ENCODE measurements at places on chromosomes 13 and 19. TPM values are rescaled to one million over a fixed set of nuclear protein-coding genes. Genes with fewer than 3 reads are reported as not detected.

Gene TSPAN16
- not detected for total RNA-seq

Gene RFC3
- 30.3 TPM for total RNA-seq

Gene AP1M2
- 40.6 TPM for total RNA-seq

Gene DLEU7
- total RNA-seq = not detected

Gene KCTD15
- total RNA-seq = 54.5 TPM

Gene CEACAM6
- 13.8 TPM for total RNA-seq

Gene BEST2
- 3.5 TPM for total RNA-seq

Gene CALR3
- total RNA-seq = not detected

Gene PCP2
- total RNA-seq = not detected

Gene CRX
- not detected for total RNA-seq

Gene C5AR1
- total RNA-seq = 2.5 TPM

Gene PDX1
- 0.04 TPM for total RNA-seq

Gene FGF22
- 0.63 TPM for total RNA-seq

Gene ZAR1L
- not detected for total RNA-seq

Gene KLK5
- 0.09 TPM for total RNA-seq

Gene ASF1B
- 30.7 TPM for total RNA-seq

Gene CGB1
- total RNA-seq = not detected

Gene CBY2
- not detected for total RNA-seq

Gene LRRC63
- total RNA-seq = 0.08 TPM

Gene CDX2
- 0.64 TPM for total RNA-seq

Gene LRRC8E
- total RNA-seq = 5.5 TPM

Gene DPF1
- 5.4 TPM for total RNA-seq

Gene ATP4A
- not detected for total RNA-seq

Gene CAMSAP3
- total RNA-seq = 4.8 TPM

Gene CD70
- total RNA-seq = 12.1 TPM

Gene ZNF837
- total RNA-seq = 1.1 TPM

Gene SCN1B
- total RNA-seq = 20.1 TPM

Gene RFPL4A
- total RNA-seq = 0.48 TPM

Gene SOX1
- total RNA-seq = not detected

Gene KLK14
- total RNA-seq = 0.17 TPM

Gene ZNF607
- total RNA-seq = 4.5 TPM

Gene SRRM5
- total RNA-seq = 0.73 TPM

Gene KLK13
- total RNA-seq = 0.15 TPM

Gene TUBA3C
- total RNA-seq = 0.11 TPM

Measured in A549 treated with AZD2906 at 1 μM for 4 hours (cell line).